ENCODE measurements at places on chromosomes 7 and 10. TPM values are rescaled to one million over a fixed set of nuclear protein-coding genes. Genes with fewer than 3 reads are reported as not detected.

GRCh38 chr10:124990671-124991625, 49.0 kb downstream of the ZRANB1 start:
- no peak for DNase-seq

GRCh38 chr7:18224138-18224537, 196.5 kb upstream of the PRPS1L1 start:
- no peak for DNase-seq

DNA sequence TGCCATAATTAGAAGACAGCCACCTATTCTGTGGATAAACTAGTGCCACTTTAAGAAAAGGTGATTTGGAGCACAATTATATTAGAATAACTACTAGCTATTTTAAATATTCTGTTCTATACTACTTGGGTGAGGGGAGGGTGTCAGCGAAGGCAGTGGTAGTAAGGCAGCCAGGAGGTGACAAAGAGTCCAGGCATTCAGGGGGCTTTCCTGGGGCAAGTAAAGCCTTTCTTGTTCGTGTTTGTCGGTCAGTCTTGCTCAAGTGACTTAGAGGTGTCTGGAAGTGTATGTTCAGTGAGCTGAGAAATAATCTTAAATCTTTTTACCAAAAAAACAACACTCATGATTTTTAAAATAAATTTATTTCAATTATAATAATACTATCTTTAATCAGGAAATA, 34.4 kb downstream of the ADD3 start:
- peak; percentile 16 for DNase-seq

DNA sequence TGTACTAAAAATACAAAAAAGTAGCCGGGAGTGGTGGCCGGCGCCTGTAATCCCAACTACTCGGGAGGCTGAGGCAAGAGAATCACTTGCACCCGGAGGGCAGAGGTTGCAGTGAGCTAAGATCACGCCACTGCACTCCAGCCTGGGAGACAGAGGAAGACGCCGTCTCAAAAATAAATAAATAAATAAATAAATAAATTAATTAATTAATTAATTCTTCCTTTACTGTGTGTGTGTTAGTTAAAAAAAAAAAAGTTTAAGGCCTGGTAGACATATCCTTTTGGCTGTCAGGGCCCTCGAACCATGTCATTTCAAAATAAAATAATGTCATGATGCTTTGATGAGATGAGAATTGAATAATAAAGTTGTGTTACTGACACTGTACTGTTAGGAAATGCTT, 81.3 kb downstream of the ZNF467 start:
- DNase-seq: no peak

- DNase-seq: no peak
Measured at GRCh38 chr10:110923856-110924493, 4.6 kb downstream of the SHOC2 start.

GRCh38 chr7:50142425-50143017, 49.5 kb upstream of the ZPBP start:
- DNase-seq: peak; percentile 45

- DNase-seq: no peak
Measured at GRCh38 chr10:84204122-84204521, 9.8 kb downstream of the CDHR1 start.

DNA sequence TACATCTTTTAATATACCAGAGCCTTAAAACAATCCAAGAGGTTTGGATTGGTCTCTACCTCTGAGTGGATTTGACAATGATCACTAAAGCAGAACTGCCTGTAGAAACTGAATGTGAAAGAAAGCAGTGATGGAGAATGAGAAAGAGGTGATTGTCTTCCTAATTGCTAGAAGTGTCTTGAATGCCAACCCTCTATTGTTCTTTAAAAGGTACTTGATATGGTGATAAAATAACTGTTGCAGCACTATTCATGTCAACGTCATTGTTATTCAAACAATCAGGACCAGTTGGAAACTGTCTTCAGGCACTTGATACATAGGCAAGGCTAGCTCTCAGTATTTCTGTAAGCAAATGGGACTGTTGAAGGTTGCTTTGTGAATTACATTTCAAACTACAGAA, 47.9 kb upstream of the ITPRID1 start:
- DNase-seq: no peak

GRCh38 chr10:11110539-11110938, 92.9 kb downstream of the CELF2 start:
- no peak for DNase-seq

GRCh38 chr7:132309102-132309805, 267.0 kb downstream of the PLXNA4 start:
- no peak for DNase-seq

DNA sequence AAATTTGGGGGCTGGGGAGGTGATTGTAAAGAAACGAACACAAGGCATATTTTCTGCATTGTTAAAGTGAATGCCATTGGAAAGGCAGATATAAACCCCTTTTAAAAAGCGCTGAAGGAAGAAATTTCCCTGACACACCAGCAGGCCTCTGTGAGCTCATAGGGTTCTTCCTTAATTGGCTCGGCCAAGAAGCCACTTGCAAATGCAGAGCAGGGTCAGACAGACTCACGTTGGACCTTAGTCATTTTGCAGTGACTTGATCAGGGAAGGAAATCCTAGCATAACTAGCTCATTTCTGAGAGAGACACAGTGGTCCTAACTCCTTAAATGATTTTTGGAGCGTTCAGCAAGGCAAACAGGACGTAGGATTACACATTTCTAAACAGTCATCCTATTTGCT, 1461.4 kb downstream of the GATA3 start:
- DNase-seq: no peak

DNA sequence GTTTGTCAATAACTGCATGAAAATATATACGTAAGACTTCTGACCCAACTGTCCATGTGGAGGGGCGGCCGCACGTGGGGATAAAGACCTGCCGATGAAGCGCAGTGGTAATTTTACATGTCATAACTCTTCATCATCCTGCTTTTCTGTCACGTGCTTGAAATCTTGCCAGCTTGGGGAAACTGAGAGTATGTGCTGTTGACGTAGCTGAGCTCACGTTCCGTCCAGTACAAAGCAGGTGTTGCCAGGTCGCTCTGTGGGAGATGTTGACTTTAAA, 105.1 kb downstream of the INPP5A start:
- DNase-seq: no peak

GRCh38 chr10:61749291-61749690, 86.6 kb downstream of the CABCOCO1 start:
- DNase-seq: no peak

The NMT2 gene
- total RNA-seq: 37.2 TPM

The SCART1 gene
- 0.40 TPM for total RNA-seq

The FFAR4 gene
- total RNA-seq: not detected

The ST7 gene
- 18.6 TPM for total RNA-seq

The EFCAB10 gene
- not detected for total RNA-seq

The STAMBPL1 gene
- 23.9 TPM for total RNA-seq

The TPST1 gene
- total RNA-seq: 73.3 TPM
